Stimulated activated CD8-positive, alpha-beta memory T cell treated with anti-CD3 and anti-CD28 coated beads, Interleukin-7, amount 100 ng/mL, for 4 hours (primary cell): ENCODE measurements at places on chromosomes 7 and 10.
A peak's percentile ranks its signal among the peaks of the same experiment; 100 is the strongest.

DNA sequence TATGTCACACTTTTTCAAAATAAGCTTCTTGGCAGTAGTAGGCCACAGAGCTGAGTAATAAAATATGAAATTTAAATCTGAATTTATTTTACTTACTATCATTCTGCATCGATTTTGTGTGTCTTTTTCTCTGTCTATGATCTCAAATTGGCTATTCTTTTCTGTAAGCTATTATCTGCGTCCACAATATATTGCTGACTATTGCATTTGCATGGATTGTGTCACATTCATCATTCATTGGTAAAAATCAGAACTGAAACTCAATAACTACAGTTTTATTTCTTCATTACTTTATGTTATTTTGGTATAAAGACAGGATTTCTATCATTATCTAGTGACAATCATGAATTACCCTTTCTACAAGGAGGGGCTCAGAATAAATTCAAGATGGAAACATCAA lies 154.8 kb upstream of the AGR3 start:
- no peak for DNase-seq

DNA sequence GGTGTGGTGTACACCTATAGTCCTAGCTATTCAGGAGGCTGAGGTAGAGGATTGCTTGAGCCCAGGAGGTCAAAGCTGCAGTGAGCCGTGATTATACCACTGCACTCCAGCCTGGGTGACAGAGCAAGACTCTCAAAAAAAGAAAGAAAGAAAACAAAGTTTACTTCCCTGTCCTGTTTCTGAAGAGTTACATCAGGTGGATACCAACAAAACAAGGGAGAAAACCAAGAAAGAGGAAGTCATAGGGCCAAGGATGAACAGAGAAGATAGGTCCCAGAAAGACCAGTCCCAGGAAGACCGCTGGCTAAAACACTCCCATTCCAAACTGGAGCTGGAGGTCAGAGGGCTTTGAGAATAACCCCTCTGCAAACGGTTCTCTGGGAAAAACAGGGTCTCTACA lies 13.5 kb downstream of the MACROH2A2 start:
- no peak for DNase-seq

DNA sequence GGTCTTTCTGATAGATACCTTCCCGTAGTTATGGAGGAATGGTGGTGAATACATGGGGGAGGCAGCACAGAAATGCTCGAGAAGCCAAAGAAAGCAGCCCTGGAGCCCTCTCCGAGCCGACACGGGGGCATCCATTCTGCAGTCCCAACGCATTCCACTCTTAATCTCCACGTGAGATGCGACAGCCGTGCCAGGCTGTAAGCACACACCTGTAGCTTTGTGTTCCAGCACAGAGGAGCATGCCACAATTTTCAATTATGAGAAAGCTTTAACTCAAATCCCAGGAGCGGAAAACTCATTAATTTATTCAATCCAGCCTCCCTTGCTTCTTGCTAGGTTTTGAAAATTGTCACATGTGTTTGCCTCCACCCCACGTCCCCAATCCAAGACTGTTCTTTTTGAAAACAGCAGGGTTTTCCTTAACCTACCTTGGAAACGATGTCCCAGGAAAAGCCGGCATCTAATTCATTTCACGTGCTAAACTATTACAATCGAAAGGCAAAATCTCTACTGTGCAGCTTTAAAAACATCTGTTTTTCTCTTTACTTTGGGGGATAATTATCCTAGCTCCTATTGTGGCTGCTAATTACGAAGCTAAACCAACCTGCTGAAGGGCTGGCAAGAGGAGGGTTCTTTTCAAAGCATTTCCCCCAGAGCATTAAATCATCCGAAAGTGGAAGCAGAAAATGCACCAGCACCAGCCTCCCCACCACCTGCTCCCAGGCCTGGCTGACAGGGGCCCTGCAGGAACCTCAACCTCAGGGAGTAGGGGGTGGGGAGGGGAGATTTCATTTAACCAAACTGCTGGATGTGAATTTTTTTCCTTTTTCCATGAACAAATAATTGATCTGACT lies 56.0 kb upstream of the CHST15 start:
- no peak for DNase-seq

- DNase-seq = no peak
Measured at GRCh38 chr10:88117869-88118632, 254.6 kb downstream of the PTEN start.

DNA sequence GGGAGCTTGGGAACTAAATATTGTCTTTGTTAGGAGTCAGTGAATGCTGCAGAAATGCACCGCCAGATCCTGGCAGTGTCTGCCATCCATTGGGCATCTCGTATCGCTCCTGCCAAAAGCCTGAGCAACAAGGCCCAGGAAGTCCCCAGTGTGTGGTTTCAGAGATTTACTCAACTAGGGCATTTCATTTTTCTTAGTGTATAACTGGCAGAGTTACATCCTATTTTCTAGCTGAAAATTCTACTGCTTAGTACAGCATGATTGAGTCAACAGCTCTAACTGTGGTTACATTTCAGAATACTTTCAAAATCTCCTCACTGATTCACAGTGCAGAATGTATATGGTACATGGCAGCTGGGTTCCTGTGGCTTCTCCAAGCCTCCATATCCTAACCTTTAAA lies 95.8 kb upstream of the CREB5 start:
- no peak for DNase-seq

- DNase-seq = no peak
Measured at GRCh38 chr7:152672626-152673025, 3.3 kb downstream of the XRCC2 start.

- DNase-seq = no peak
Measured at GRCh38 chr7:155676052-155676451, 31.6 kb downstream of the RBM33 start.

- DNase-seq = no peak
Measured at GRCh38 chr7:156792611-156793010, 100.4 kb downstream of the LMBR1 start.

GRCh38 chr7:45686441-45687184 lies 112.4 kb downstream of the ADCY1 start:
- no peak for DNase-seq

- no peak for DNase-seq
Measured at GRCh38 chr7:101450064-101450463, 87.4 kb downstream of the COL26A1 start.

DNA sequence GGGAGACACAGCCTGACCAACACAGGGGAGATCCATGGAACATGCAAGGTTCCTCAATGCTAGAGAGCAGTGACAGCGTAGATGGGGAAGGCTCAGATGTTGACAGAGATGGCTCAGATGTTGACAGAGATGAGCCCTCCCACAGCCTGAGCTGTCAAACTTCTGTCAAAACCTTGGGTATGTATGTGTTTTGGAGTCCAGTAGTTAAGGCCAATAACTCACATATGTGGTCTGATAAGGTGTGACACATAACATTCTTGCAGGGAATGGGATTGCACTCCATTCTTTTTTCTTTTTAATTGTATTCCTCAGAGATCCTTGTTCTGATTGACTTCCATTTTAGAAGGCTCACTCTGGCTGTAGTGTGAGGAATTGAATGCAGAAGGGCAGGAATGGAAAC lies 136.3 kb downstream of the C1GALT1 start:
- no peak for DNase-seq

GRCh38 chr10:132005147-132005546 lies 23.4 kb upstream of the BNIP3 start:
- no peak for DNase-seq

GRCh38 chr10:113480851-113481502 lies 71.9 kb upstream of the HABP2 start:
- no peak for DNase-seq

DNA sequence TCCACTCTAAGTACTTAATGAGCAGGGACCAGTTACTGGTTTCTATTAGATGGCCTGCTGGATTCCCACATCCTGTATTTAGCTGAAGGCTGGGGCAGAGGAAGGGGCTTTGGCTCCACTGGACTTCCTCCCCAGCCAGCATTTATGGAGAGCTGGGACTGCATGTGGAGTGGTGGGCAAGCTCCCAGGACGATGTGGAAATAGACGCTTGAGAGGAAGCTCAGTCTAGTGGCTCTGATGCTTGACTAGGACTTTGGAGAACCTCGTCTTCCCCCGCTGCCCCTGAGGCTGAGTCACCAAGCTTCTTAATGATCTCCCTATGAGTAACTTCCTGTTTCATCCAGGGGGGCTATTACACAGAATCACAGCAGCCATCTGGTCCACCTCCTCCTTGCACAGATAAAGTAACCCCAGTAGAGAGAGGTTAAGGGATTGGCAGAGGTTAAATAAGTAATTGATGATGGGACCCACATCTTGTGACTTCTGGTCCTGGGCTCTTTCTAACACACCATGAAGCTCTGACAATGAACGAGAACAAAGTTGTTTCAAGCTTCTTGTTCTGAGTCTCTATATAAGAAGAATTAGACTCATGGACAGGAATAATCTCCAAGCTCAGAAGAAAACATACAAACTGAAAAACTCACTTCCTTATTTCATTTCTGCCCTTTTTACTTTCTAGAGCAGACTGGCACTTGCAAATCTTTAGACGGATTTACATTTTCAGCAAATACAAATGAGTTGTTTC lies 126.2 kb downstream of the PRPF18 start:
- peak; percentile 12 for DNase-seq

DNA sequence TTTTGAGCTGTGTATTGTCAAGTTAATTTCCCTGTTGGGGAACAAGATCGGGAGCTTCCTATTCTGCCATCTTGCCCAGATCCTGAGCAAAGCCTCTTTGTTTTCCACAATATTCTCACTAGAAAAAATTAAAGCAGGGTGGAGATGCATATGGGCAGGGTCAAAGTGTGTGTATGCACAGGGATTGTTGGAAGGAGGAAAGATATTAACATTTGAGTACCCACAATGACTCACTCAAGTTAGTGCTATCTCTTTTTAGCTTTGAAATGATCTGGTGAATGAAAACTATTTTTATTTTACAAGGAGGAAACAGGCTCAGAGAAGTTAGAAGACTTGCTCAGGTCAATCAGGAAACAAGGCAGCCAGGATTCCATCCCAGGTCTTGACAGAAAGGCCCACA lies 6.7 kb upstream of the BTBD16 start:
- DNase-seq = no peak

GRCh38 chr10:70426823-70427222 lies 14.7 kb downstream of the NODAL start:
- DNase-seq = no peak

GRCh38 chr7:107212725-107213124 lies 43.9 kb downstream of the HBP1 start:
- no peak for DNase-seq

- no peak for DNase-seq
Measured at GRCh38 chr10:22750131-22750530, 35.8 kb upstream of the PIP4K2A start.

DNA sequence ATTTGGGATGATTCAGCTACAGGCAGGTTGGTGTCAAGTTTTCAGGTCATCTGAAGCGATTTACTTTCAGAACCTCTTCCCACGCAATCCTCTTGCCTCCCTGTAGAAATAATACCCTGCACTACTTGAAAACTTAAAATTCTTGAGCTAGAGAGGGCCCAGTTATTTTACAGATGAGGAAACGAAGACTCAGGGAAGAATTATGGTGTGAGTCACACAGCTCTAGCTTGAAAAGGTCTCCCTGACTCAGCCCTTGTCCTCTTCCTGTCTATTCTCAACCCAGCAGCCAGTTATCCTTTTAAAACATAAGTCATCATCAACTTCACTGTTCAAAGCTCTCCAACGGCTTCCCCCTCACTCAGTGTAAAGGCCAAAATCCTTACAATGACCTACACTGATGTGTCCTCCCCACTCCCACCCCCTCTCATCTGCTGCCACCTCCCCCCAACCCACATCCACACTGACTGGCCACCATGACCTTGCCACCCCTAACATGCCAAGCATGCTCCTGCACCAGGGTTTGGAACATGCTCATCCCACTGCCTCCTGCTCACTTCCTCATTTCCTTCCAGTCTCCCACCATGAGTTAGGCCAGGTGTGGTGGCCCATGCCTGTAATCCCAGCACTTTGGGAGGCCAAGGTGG lies 3.4 kb downstream of the DNMBP start:
- no peak for DNase-seq
